Frontal cortex (tissue), 4 donors: ENCODE measurements at places on chromosomes 2 and 18. TPM values are rescaled to one million over a fixed set of nuclear protein-coding genes. Genes with fewer than 3 reads are reported as not detected.

CACNB4 gene
- 42.4 TPM for total RNA-seq

CYTIP gene
- 2.9 TPM for total RNA-seq

HOXD1 gene
- not detected for total RNA-seq

FBXO36 gene
- total RNA-seq: 7.3 TPM

ITGA4 gene
- total RNA-seq: 6.9 TPM

CAPN14 gene
- 0.82 TPM for total RNA-seq

DNA sequence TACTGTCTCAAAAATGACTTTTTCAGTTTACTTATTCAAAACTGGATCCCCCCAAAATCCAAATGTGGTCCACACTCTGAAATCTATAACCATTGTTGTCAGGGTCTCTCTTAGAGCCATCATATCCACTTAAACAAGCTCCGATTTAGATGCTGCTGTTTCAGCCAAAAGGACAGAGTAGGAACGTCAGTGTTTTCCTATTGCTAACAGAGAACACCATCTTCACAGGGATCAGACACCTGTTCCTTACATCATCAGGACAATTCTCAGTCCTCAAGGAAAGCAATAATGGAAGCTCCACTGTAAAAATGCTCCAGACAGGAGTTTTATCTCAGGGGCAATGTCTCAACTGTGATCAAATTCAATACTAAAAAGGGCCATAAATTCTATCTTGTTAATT lies 155.4 kb downstream of the STK39 start:
- no peak for DNase-seq

DNA sequence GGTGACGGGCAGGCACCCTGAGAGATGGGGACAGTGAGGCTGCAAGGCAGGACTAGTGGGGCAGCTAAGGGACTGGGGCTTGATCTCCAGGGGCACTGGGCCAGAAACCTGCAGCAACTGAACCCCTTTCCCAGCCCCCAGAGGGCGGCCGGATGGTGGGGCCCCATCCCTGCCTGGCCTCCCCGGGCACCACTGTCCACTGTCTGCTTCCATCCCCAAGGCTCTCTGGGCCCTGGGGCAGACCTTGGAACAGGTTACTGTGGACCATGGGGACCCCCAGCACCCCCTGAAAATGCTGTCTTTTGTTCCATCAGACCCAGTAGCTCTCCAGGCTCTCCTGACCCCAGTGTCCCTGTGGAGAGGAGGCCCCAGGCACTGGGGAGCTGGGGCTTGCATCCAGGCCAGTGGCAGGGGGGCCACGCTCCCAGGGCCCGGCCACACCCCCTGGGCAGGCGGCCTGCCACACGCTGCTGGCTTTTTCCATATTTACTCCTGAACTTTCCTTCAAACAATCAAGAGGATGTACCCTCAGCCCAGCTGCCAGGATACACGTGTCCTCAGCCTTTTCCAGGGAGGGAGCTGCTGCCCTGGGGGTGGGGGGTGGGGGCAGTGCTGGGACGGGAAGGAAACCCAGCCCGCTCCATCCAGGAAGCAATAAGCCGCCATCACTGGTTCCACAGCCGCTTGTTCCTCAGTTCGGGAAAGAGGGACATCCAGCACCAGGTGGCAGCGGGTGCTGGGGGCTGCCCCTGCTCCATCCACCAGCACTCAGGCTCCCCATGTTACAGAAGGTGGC lies 102.3 kb upstream of the ODC1 start:
- no peak for DNase-seq

- DNase-seq: no peak
Measured at GRCh38 chr2:28868611-28869010, 1.5 kb downstream of the TRMT61B start.

- no peak for DNase-seq
Measured at GRCh38 chr2:215572341-215572848, 136.5 kb upstream of the FN1 start.

GRCh38 chr2:28869494-28870145 lies 489 bp downstream of the TRMT61B start:
- no peak for DNase-seq

GRCh38 chr18:2538236-2538635 lies 33.1 kb downstream of the METTL4 start:
- DNase-seq: peak; percentile 14

- no peak for DNase-seq
Measured at GRCh38 chr2:154670083-154670482, 28.4 kb upstream of the KCNJ3 start.

- no peak for DNase-seq
Measured at GRCh38 chr2:7572450-7572849, 655.2 kb downstream of the RNF144A start.

GRCh38 chr18:42271647-42272414 lies 316.8 kb downstream of the PIK3C3 start:
- no peak for DNase-seq

DNA sequence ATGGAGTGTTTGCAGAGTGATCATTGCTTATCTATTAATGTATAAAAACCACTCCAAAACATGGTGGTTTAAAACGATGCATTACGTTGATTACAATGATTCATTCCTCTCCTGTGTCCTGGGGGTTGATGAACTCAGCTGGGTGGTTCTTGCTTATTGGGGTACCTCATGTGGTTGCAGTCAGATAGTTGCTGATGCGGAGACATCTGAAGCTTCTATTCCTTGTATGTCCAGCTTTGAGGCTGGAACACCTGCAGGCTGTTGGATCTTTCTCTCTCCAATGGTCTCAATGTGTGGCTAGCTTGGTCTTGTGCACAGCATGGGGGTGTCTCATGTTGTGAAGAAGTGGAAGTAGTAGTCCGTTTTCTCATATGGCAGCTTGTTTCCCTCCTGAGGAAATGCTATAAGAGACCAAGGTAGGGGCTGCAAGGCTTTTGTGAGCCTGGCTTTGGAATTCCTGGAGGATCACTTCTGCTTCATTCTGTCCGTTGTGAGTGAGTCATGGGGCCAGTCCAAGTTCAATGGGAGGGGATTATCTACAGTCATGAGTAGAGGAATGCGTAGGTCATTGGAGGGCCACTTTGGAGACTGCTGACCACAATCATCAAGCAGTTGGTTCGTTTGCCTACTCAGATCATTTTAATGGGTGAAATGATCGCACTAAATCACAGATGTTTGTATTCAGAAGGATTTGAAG lies 601.0 kb downstream of the SLC4A3 start:
- DNase-seq: no peak

DNA sequence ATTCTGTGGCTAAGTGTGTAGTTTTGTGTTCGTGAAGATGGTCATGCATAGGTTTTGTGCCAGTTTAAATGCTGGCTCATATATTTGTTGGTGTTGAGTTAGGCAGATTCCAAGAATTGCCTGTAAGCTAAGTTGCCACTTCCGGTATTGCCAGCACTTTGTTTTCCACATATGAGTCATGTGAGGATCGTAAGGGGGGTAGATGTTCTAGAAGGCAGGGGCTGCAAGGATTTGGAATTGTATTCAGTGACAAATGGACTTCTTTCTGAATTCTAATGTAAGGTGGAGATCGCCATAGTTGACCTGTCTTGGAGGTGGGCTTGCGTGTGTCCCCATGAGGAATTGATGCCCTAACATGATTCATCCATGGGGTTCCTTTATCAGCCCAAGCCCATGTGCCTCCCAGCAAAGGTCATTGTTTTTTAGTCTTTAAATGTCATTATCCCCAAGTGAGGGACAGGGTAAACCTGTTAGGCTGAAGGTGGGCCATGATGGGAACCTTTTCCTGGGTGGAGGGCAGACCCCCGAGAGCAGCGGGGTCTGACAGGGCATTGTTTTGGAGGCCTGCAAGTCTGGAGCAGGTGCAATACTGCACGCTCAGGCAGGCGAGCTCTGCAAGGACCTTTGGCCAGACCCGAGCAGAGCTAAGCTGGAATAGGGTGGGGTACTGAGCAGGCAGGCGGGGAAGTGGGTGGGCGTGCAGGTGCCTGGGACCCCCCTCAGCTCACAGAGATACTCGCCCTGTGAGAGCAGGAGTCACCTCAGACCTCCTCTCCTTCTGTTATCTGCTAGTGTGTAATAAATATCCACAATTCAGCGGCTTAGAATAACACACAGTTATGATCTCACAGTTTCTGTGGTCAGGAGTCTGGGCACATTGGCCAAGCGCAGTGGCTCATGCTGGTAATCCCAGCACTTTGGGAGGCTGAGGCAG lies 77.4 kb downstream of the LRRFIP1 start:
- DNase-seq: no peak

GRCh38 chr2:205352593-205352992 lies 329.7 kb upstream of the NRP2 start:
- DNase-seq: no peak

DNA sequence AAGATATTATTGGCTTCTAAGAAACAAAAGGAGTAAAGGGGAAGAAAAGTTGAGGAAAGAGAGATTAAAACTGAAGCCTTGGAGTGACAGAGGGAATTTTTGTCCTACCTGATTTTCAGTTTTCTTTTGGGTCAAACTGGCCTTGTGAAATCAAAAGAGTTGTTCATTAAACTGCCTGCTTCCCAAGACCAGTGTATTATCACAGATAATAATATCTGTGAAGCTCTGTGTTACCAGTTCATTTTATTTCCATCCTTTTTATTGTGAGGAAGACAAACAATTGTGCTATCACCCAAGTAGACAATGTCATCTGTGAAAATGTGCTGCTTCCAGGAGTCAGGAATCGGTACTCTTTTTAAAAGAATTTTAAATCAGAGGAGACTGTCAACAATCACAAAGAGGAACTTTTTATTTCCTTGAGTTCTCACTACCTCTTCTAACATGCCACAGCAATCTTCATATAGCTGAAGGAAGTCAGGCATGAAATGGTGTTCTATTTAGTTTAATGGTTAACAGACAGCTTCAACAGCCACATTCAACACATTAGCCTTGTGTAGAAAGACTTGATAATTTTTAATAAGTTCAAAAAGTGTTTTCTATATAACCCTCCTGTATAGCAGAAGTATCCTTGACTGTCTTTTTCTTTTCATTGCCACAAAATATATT lies 554.8 kb downstream of the PIK3C3 start:
- no peak for DNase-seq

GRCh38 chr18:31294199-31294747 lies 23.7 kb upstream of the DSG1 start:
- no peak for DNase-seq

DNA sequence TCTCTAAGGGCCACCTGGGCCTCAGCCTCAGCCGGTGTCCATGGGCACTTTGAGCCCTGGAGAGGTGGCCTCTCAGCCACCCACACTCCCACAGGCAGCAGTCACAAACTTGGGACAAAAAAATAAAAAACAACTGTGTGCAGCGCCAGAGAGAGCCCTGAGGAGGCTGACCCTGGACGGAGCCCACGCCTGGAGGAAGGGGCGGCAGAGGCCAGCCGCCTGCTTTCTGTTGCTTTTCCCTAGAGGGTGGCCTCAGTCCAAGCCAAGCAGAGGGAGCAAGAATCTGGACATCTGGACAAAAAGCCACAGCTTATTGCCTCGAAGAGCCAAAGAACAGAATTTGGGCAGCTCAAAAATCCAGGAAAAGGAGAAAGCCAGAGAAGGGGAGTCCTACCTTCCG lies 43.3 kb upstream of the LDLRAD4 start:
- no peak for DNase-seq
